ENCODE measurements at places on chromosomes 4 and X.

- DNase-seq = no peak
Measured at GRCh38 chr4:153210727-153211126, 6.5 kb downstream of the TRIM2 start.

DNA sequence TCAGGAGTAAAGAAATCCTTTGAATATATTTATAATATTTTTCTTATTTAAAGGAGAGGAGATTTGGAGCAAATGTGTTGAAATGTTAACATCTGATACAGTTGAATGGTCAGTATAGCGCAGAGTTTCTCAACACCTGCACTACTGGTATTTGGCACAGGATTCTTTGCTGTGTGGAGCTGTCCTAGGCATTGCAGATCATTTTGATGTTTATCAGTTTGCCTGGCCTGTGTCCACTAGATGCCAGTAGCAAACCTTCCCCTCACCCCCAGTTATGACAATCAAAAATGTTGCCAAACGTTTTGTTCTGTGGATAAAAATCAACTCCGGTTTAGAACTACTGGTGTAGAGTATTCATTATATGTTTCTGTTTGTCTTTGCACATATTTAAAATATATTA lies 765.3 kb upstream of the SLIT2 start:
- DNase-seq = no peak

- DNase-seq = peak; percentile 69
Measured at GRCh38 chr4:7462509-7462971, 27.8 kb upstream of the PSAPL1 start.

GRCh38 chr4:124265701-124266100 lies 446.8 kb downstream of the ANKRD50 start:
- DNase-seq = no peak

- no peak for DNase-seq
Measured at GRCh38 chrX:102694749-102695148, 17.5 kb upstream of the GPRASP2 start.

GRCh38 chrX:86171366-86171765 lies 23.1 kb downstream of the DACH2 start:
- peak; percentile 45 for DNase-seq

DNA sequence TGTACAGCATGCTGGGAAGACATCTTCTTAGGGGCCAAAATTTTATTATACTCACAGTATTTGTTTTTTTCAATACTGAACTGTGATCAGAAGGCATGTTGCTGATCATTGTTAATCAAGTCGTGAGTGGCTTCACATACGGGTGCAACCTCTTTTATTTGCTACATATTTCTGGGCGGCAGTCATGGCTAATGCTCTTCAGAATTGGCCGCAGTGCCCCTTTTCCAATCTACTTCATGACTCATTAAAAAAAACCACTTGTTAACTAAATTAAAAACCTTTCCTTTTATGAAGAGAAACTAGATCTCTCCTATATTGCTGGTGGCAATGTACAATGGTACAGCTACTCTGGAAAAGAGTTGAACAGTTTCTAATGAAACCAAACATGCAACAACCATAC lies 101.5 kb upstream of the C1GALT1C1 start:
- DNase-seq = no peak

DNA sequence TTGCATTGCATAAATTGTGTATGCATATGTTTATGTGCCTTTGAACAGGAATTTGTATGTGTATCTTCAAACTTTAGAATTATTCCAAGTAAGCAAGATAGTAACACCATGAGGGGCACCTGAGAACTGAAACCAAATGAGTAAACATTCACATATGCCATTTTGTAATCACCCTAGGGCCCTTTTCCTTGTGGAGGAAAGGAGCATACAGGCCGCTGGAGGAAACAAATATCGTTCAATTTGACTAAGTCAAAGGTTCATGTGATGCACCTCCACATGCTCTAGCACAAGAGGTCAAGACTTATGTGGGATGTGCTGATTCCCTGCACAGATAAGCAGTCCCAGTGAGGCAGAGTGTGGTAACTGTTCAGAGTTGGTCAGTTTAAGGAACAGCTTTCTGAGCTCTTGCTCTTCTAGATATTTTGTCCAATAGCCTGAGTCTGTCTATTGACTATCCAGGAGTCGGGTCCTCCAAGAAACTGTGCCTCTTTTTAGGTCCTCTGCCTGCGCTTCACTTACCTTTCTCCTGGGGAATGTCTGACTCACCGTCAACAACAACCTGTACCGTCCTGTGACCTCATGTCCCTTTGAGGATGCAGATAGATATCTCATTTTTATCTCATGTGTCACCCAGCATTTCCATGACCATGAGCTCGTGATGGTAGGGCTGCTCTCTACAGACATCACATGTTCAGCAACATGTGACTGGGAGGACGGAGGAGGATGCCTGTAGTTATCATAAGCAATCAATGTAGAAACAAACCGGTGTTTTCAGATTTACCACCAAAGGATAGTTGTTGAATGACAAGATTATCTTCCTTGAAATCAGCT lies 196.9 kb downstream of the NWD2 start:
- DNase-seq = no peak

DNA sequence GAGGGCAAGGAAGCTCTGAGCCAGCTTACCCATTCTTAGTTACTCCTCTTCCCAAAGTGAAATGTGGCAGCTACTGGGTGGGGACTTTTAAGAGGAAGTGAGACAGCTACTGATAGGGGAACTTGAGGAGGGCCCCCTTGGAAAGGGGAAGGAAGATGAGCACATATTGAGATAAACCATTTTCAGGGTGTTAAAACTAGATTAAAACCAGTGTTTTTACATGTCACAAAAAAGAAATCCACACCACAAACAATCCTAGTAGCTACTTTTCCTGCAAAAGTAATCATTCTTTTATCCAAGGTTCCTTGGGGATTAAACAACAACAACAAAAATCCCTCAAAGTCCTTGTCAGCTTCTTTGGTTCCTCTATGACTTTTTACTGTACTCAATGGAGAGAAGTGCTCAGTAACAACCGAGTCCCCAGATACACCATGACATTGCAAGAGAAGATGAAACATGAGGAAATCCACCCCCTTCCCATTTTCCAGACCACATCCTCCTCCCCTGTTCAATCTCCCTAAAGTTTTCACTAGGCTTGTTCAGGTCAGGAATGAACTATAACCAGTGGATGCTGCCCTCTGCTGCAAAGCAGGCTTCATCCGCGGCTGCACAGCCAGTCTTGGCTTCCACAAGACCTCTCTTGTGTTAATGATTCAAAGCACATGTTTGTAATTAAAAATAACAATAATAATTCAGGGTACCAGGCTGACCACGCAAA lies 113.5 kb upstream of the TMEM164 start:
- DNase-seq = no peak

DNA sequence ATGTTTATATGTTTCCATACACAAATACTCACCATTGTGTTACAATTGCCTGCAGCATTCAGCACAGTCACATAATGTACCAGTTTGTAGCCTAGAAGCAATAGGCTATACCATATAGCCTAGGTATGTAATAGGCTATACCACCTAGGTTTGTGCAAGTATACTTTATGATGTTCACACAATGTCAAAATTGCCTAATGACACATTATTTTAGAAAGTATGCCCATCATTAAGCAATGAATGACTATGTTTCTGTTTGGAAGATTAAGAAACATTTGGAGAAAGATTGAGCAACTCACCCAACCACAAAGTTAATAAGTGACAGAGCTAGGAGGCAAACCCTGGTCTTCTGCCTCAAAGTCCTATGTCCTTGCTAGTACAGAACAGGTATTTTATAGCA lies 96.8 kb upstream of the GRIA3 start:
- no peak for DNase-seq

DNA sequence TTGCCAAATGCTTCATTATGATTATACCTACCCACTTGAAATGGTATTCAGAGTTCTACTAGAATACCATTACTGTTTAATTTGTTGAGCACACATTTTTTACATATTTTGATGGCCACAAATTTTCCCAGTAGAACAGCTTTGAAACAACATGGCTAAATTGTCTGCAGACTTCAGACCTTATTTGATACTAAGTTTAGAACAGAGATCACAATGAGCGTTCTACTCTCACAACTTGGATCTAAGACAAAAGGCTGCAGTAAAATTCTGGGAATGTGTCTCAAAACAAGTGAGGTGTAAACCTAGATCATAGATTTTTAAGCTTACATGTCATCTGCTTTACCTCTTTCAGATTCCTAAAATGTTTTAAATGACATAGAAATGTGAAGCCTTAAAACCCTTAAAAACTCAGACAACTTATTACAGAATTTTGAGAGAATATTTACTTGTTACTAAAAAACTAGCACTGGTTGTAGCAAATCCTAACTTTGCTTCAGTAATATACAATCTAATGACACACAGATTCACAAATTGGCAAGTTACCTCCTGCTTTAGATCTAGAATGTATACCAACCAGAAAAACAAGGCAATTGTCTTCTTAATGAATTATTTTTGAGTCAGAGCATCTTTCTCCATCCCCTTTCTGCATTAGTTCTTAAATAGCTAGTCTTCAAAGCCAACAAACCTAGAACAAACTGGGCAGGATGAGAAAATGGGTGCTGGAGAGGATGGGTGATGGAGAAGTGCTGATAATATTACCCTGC lies 243.3 kb downstream of the SLC7A11 start:
- no peak for DNase-seq

DNA sequence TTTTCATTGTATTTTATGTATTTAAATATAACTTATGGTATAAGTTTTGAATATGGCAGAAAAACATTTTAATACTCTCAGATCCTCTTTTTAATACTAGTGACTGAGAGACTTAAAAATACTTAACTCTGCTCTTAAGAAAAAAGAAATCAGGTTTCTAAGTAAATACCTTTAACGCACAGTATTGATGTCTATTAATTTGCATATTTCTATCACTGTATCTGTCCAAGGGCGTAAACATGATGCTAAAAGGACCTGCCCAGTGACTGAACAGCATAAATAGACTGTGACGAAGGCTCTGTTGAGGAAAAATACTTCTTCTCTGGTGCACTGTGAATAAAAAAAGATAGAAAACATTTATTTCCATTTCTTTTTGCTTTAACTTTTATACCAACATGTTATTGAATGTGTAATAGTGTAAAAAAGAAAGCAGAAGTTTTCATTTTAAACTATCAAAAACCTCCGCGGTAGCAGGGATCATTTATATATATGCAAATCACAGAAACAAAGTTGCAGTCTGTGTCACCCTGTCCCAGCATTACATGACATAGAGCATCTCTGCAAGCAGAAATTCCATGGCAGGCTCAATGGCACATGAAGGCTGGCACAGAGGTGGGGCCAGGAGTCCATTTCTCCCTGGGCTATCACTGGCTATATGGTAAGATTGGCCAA lies 75.4 kb downstream of the ZAR1 start:
- DNase-seq = no peak

- DNase-seq = no peak
Measured at GRCh38 chrX:145002771-145003170, 244.5 kb upstream of the SPANXN1 start.

DNA sequence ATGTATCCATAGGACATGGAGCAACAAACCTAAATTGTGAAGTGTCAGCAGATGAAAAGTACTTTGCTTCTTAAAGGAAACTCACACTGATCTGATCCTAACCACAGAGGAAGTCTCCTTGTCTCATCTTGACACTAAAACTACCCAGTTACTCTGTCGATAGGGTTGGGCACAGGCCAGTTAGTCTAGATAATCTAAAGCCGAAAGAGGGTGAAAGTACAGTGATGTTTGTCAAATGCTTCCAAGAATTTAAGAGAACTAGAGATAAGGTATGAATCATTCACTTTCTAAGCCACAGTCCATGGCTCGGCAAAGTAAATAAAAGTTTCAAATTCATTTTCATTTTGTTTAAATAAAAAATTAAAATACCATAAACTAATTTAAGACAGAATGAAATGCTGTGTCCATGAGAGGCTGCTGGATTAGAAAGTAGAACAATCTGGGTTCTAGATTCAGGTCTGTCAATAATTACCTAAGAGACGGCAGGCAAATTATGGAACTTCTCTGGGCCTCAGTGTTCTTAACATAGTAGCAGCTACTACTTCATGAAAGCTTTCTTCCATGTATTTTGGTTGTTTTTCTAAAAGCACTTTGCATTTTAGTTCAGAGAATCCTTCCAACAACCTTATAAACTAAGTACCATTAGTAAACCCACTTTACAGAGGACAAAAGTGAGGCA lies 176.7 kb downstream of the LDB2 start:
- DNase-seq = no peak

DNA sequence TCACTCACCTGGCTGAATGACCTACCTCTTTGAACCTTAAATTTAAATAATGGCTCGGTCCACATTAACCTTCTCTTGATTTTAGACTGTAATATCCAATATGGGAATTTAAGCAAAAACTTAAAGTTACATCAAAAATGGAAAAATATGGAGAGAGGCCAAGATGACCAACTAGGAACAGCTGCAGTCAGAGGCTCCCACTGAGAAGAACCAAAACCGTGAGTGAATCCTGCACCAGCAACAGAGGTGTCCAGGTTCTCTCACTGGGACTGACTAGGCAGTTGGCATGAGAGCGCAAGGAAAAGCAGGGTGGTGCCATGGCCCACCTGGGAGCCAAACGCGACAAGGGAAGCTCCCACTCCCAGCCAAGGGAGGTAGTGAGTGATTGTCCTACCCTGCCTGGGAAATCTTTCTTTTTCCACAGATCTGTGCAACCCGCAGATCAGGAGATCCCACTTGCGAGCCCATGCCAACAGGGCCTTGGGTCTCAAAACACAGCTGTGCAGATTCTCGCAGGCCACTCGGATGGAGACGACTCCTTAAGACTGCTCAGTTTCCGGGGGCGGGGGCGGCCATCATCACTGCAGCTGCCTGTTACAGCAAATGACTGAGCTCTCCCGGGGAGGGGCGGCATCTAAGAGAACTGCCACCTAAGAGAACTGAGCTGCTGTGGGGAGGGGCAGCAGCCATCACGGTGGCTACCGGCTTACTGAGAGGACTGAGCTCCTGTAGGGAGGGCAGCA lies 343.4 kb downstream of the DMD start:
- DNase-seq = no peak

DNA sequence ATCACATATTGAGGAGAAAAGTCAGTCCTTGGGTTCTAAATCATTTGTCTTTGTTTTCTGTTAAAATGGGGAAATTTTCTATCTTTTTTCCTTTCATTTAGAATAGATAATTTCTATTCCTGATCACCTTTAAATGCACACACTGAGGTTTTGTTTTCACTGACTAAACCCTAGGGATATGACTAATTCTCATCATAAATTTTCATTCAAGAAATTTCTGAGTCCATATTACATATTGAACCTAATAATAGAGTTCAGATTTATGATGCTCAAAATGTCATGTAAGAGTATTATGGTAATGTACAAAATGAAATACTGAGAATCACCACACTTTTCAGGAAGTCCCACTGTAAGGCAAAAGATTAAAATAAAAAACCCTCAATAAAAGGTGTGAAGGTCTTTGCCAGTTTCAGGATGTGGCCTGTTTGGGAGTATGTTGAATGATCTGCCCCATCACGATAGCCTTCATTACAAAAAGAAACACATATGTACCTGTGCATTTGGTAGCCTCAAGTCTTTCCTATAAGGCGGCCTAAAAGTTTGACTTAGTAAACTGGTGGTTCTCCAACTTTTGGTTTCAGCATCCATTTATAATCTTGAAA lies 49.4 kb downstream of the LEF1 start:
- DNase-seq = no peak
